ENCODE measurements at places on chromosomes 3 and 15. TPM values are rescaled to one million over a fixed set of nuclear protein-coding genes. Genes with fewer than 3 reads are reported as not detected.

GRCh38 chr15:78944202-78944625 is 632 bp downstream of the CTSH start:
- H3K36me3 ChIP-seq = no peaks in the 10 kb centered on the region
- DNase-seq = peak; percentile 80
- H3K4me3 ChIP-seq = peak overlapping the region; percentile 68

DNA sequence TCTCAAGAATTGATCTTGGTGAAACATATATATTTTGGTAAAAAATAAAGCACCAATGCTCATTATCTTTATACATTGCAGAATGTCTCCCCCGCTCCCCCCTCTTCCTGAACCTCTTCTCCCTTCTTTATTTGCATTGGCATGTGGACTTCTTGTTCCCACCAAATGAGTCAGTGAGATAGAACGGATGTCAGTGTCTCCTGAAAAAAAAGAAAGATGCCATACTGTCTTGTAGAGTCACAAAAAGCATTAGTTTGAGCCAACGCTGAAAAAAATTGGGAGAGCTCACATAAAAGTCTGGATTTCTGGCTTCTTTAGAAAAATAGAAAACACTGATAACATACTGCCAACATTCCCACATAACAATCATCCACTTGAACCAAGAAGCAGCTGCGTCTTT is 32.0 kb upstream of the STXBP5L start:
- no peaks in the 10 kb centered on the region for H3K36me3 ChIP-seq
- no peaks in the 10 kb centered on the region for H3K4me1 ChIP-seq
- no peak overlapping the region for H3K27ac ChIP-seq

DNA sequence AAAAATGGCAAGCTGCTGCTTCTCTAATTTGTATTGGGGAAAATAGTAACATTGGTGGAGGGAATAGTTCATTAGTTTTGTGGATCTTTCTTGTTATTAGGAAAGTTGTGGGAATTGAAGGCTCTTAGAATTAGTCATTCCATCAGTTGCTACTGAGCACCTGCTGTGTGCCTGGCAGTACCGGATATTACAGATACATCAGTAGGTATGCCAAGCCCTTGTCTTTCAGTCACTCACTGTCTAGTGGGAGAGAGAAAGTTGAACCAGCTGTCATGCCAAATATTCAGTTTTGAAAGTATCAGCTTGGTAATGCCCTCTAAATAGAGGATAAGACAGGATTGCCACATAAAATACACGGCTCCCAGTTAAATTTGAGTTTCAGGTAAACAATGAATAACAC is 32.5 kb downstream of the IGSF10 start:
- DNase-seq = no peak
- no peaks in the 10 kb centered on the region for H3K27me3 ChIP-seq
- H3K4me3 ChIP-seq = no peak overlapping the region
- no peaks in the 10 kb centered on the region for H3K36me3 ChIP-seq
- H3K27ac ChIP-seq = no peak overlapping the region
- H3K4me1 ChIP-seq = no peaks in the 10 kb centered on the region

- H3K27ac ChIP-seq = no peak overlapping the region
- DNase-seq = peak; percentile 48
- H3K36me3 ChIP-seq = no peaks in the 10 kb centered on the region
- no peaks in the 10 kb centered on the region for H3K27me3 ChIP-seq
These were observed 19.0 kb downstream of the APBA2 start for GRCh38 chr15:28904541-28905315.

DNA sequence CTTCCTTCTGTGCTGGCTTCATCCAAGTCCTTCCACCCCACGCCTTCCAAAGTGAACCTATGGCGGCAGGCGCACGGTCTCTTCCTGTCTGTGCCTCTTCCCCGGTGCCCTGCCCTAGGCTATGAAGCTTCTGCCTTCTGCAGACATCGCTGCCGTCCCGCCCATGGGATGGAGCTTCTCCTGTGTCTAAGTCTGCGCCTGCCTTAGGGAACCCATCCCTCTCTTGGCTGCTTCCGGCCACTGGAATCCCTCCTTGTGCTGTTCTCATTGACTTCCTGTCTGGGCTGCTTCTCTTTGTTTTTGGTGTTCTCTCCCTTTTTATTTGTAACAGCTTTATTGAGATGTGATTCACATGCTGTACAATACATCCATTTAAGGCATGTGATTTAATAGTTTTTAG is 17.2 kb downstream of the CHCHD6 start:
- no peaks in the 10 kb centered on the region for H3K36me3 ChIP-seq
- no peak overlapping the region for H3K27ac ChIP-seq
- H3K27me3 ChIP-seq = no peaks in the 10 kb centered on the region
- no peak overlapping the region for H3K4me3 ChIP-seq
- H3K4me1 ChIP-seq = no peaks in the 10 kb centered on the region

The PRR20G gene
- total RNA-seq = not detected

Data from spleen (tissue), 13 donors.